ENCODE measurements at places on chromosomes 4 and X.
A peak's percentile ranks its signal among the peaks of the same experiment; 100 is the strongest.

- peak; percentile 46 for DNase-seq
These were observed 51.5 kb downstream of the SEL1L3 start for GRCh38 chr4:25811374-25811690.

GRCh38 chr4:151291485-151291884 lies 14.5 kb downstream of the PRSS48 start:
- DNase-seq = peak; percentile 33

DNA sequence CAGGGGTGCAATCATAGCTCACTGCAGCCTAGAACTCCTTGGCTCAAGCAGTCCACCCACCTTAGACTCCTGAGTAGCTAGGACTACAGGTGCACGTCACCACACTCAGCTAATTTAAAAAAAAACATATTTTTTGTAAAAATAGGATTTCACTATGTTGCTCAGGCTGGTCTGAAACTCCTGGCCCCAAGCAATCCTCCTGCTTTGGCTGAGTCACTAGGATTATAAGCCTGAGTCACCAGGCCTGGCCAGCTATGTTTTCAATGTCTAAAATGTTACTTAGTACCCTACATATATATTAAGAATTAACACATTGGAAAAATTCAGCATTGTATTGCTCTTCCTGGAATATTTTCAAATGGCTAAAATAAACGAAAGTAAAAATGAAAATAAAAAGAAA lies 37.5 kb downstream of the PNPLA4 start:
- DNase-seq = peak; percentile 0

GRCh38 chr4:107937040-107937439 lies 5.7 kb downstream of the CYP2U1 start:
- no peak for DNase-seq

- DNase-seq = peak; percentile 63
These were observed 152.3 kb downstream of the WDFY3 start for GRCh38 chr4:84814094-84814750.

DNA sequence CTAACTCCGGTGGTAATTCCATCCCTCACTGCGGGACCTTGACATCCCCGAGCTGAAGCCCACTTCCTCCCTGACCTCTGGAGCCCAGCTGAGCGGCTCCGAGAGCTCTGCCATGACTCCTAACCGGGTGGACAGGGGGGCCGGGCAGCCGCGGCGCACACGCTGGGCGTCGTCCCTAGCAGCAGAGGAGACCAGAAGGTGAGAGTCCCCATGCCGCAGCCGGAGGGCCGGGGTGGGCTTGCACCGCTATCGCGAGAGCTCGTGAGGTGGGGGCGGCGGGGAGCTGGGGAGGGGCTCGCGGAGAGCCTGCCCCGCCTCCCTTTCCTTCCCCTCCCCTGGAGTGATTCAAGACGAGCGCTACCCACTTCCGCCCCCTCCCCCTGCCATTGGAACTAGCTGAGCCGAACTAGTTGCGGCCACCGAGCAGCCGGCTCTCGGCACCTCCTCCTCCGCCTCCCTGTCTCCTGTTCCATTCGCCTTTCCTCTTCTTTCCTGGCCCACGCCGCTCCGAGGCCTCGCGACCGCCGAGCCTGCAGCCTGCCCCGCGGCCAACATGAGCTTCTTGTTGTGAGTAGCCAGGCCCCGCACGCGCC lies at the start of gene MOB1B:
TSS of gene MOB1B (plus strand) at position 386 of the 593 bp plus-strand sequence. CDS start at position 554, 168 bp downstream.
- DNase-seq = peak; percentile 91

DNA sequence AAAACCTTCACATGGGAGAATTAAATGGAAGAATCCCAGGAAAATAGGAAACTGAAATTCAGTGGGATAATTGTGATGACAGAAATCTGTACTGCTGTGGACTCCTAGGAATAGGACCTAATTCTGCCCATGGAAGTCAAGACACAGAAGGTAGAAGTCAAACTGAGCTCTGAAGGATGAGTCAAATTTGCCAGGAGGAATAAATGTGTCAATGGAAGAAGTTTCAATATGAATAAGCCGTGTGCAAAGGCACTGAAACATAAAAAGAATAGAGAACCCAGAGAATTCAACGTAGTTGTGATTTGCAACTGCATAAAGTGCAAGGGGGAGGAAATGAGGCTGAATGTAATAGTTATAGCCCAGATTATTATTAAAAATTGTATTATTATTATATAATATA lies 11.6 kb downstream of the ENAM start:
- DNase-seq = no peak

DNA sequence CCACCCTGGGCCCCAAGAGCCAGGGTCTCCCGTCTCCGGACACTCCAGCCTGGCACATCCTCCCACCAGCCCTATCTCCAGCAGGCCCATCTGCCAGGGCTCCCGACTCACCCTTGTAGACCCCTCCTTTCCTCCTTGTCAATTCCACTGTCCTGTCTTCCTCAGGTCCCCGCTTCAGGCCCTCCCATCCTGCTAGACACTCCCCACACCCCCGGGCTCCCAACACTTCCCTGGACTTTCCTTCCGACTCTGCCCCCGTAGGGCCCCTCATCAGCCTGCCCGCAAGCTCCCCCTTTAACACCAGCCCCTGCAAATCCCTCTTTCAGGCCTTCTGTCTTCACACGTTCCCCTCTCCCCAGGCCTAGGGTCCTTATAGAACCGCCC lies 1.1 kb downstream of the PRAF2 start:
- DNase-seq = no peak

DNA sequence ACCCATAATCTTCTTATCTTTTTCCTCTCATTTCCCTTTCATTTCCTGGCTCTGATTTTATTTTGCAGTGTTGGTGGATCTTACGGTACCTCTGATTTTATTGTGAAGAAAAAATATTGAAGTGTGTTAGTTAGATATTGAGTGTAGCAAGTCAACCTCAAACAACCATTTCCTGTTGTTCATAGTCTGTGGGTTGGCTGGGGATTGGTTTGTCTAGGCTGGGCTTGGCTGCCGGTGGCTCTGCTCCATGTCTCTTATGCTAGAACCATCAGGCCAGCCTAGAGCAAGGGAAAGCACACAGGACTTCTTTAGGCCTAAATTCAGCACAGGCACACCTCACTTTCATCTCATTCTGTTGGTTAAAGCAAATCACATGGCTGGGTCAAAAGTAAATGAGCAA lies 383.1 kb upstream of the LCORL start:
- no peak for DNase-seq

DNA sequence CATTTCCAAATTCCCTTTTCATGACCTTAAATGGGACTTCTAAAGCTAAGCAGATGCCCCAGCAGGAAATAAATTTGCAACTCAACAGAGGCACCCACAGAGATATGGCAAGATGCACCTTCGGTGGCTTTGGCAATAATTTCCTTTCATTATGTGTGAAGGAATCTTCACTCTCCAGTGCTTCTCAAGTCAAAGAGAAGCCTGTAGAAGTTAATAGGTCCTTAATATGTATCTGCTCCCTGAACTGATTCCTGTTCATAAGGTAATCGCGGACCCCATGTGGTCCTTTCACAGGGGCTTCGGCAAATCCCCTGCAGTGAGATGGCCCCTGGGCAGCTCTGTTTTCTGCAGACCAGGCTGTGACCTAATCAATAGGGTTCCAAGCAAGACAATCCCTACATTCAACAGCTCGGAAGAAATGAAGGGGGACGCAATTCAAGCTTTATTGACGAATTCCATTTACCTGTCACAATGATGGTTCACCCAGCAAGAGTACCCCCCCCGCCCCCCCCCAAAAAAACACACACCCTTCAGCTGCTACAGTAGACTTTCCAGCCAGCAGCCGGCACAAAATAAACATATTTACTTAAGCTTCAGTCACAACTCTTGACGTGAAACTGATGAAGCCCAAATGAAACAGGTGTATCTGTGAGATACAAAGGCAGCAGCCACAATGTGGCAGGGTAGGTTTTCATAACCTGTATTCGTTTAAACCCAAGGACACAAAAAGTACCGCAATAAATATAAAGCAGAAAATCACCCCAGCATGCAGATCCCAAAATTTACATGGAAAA lies 35.3 kb downstream of the FAT1 start:
- no peak for DNase-seq

DNA sequence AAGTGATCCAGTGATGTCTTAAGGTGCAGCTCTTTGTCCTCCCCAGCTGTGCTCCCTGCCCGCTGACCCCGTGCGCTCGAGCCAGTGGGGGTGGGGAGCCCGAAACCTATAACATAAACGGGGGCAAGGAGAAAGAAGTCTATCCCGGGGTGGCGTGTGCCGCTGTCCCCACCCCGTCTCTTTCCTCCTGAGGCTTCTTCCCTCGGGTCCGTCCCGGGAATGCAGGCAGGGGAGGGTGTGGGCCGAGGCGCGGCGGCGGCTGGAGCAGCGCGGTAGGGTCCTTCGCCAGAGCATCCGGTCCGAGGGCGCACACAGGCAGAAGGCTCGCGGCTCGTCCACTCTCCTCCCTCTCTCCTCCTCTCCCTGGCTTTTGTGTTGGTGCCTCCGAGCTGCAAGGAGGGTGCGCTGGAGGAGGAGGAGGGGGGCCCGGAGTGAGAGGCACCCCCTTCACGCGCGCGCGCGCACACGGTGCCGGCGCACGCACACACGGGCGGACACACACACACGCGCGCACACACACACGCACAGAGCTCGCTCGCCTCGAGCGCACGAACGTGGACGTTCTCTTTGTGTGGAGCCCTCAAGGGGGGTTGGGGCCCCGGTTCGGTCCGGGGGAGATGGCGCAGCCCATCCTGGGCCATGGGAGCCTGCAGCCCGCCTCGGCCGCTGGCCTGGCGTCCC lies at the start of gene RAB33A:
TSS of gene RAB33A (plus strand) at position 517 of the 681 bp plus-strand sequence. CDS start at position 618, 101 bp downstream.
- DNase-seq = peak; percentile 19

GRCh38 chr4:14315129-14315528 lies 687.2 kb upstream of the CPEB2 start:
- DNase-seq = no peak

DNA sequence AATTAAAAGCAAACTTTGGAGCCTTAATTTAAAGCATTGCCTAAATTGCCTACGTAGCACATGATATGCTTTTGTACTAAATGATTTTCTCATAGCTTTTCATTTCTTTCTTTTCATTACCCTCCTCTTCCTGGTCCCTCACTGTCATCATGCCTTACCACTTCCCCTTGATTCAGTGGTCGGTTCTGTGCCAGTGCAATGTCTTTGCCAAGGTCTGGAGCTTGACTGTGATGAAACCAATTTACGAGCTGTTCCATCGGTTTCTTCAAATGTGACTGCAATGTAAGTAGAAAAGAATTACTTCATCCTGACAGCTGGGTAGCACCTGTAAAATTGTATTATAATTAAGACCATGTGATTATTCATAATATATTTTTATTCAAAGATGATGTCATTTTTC lies 72.5 kb downstream of the C4orf46 start:
- no peak for DNase-seq

DNA sequence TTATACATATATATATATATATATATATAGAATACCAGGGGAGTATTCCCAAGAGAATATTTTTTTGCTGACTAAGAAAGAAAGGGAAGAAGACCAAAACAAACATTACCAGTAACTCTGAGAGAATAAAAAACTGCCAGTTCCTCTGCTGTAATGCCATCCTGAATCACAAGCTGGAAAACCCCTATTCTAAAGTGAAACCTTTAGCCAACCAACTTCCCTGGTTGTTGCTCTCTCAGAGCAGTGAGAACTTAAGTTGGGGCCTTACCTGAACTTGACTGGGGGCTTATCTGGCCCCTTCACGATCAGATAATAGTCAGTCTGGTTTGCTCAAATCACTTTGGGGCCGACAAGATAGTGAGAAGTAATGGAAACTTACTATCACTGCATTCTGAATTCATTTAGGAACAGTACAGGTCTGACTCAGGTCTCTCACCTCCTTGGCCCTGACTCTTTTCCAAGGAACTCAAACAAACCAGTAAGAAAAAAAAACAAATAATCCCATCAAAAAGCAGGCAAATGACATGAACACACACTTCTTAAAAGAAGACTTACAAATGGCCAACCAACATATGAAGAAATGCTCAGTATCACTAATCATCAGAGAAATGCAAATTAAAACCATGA lies 62.5 kb downstream of the CD40LG start:
- DNase-seq = peak; percentile 33

- peak; percentile 16 for DNase-seq
These were observed 57.7 kb upstream of the PASD1 start for GRCh38 chrX:151505796-151506195.

GRCh38 chr4:15914736-15915135 lies 23.8 kb downstream of the FGFBP1 start:
- no peak for DNase-seq

- peak; percentile 34 for DNase-seq
These were observed 6.3 kb upstream of the TRPC5OS start for GRCh38 chrX:111869639-111870034.

DNA sequence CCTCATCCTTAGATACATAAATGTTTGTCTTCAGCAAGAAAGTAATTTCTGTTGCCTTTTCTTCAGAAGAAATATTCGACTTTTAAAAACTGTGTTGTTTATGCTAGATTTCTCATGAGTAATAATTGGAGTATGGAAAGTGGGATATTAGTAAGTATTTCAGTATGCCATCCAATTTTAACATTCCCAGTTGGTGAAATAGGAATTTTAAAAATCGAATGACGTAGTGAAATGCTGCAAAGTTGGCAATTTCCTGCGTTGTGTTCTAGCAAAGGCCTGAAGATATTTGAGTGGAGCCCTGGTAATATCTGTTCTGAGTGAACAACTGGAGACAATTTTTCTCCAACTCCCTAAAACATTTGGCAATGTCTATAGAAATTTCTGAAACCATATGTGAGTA lies 190.1 kb downstream of the ZNF330 start:
- peak; percentile 90 for DNase-seq

DNA sequence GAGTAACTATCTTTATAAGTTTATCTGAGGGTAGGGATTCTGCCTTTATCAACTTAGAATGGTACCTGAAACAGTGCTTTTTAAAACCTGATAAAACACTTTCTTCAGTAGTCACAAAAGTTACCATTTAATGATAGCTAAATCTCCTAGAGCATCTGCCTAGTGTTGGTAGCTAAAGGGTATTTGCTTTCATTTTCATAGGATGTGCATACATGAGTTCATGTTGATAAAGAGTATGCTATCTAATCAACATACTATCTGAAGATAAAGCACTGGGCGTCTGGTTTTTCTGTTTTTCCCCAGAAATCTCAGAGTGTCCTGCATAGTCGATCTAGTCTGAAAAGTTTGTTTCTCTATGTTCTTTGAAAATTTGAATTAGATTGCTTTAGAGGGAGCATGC lies 75.1 kb downstream of the ADGRL3 start:
- no peak for DNase-seq

GRCh38 chrX:57771689-57772088 lies 91.6 kb upstream of the NLRP2B start:
- no peak for DNase-seq

DNA sequence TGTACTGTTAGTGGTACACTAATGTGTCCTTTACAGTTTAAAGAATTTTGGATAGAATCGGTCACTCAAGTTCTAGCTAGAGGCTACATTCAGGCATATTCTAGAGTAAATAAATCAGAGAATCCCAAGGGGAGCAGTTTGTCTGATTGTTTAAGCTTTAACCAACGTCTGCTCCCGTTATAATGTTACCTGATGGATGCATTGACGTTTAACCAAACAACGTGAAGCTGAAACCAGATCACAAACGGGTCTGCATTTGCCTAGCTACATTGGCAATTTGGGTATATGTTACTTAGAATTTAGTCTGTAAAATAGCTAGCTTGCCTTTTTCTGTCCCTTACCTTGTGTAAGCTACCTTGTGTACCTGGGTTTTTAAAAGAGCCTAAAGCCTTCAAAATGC lies 1.6 kb downstream of the PI4K2B start:
- DNase-seq = no peak

Measured in fibroblast of skin of scalp (primary cell).